IMR-90 (cell line): ENCODE measurements at places on chromosomes 16 and 17. TPM values are rescaled to one million over a fixed set of nuclear protein-coding genes. Genes with fewer than 3 reads are reported as not detected.

- no peak overlapping the region for H3K27ac ChIP-seq
- DNase-seq, result no peak
- H3K4me1 ChIP-seq, result no peaks in the 10 kb centered on the region
- no peak overlapping the region for H3K4me3 ChIP-seq
- no peaks in the 10 kb centered on the region for H3K36me3 ChIP-seq
These were observed 18.1 kb downstream of the SLC13A5 start for GRCh38 chr17:6695051-6695450.

- H3K36me3 ChIP-seq, result no peaks in the 10 kb centered on the region
- peaks cover 15% of the 10 kb centered on the region for H3K27me3 ChIP-seq
- H3K27ac ChIP-seq, result no peak overlapping the region
- no peak for DNase-seq
- peaks cover 11% of the 10 kb centered on the region for H3K4me1 ChIP-seq
These were observed 2.4 kb downstream of the SLC16A13 start for GRCh38 chr17:7038025-7038862.

DNA sequence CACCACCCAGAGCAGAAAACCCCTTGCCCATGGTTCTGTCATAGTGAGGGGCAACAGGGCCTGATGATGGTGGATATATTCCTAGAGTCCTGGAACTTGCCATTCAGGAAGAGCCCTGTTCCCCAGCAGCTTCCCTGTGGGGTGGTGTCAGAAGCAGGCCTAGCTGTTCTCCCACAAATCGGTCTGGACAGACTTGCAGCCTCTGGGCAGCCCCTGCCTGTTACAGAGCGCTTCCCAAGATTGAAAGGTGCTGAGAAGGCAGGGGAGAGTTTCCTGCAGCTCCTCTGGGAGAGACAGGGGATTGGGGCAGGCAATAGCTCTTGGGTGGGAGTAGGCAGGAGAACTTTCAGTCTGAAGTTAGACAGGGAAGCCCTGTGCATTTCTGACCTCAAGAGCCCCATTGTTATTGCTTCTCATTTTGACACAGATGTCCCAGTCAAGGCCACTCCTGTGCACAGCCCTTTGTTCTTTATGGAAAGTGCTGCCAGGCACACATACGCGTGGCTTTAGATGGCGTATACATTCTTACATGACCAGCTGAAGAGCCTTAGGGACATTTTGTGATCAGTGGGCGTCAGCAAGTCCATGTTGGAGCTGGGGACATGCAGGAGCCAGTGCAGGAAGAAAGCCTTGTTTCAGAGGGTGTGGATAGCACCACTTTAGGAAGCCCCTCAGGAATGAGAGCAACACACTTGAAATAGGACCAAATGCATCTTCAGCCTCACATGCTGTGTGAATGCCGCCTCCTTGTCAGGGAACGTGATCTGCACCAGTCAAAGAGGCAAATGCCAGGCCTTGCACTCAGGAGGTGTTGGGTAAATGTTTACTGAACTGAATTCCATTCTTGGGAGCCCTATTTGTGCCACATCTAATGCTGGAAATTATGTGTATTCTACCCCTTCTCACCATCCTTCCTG is 67.5 kb downstream of the GNAO1 start:
- H3K4me3 ChIP-seq, result no peak overlapping the region
- peaks cover 40% of the 10 kb centered on the region for H3K27me3 ChIP-seq
- no peak for DNase-seq

DNA sequence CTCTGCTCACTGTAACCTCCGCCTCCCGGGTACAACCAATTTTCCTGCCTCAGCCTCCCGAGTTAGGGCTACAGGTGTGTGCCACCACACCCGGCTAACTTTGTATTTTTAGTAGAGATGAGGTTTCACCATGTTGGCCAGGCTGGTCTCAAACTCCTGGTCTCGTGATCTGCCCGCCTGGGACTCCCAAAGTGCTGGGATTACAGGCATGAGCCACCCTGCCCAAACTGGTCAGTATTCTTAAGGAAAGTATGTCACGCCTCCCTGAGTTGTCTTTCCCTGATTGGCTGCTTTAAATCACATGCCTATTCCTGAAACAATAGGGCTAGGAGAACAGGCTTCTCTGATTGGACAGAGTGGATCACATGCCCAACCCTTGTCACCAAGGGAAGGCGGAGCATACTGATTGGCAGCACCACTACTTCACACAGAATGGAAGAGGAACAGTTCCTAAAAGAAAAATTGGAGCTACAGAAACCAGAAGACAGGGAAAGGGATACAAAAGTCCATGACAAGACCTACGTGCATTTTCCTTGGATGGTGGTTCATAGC is 17.6 kb upstream of the CYB5B start:
- H3K4me1 ChIP-seq, result peaks cover 8% of the 10 kb centered on the region
- H3K27ac ChIP-seq, result no peak overlapping the region
- no peak overlapping the region for H3K4me3 ChIP-seq
- H3K36me3 ChIP-seq, result no peaks in the 10 kb centered on the region

The CES5A gene
- not detected in 2 replicates for polyA plus RNA-seq

DNA sequence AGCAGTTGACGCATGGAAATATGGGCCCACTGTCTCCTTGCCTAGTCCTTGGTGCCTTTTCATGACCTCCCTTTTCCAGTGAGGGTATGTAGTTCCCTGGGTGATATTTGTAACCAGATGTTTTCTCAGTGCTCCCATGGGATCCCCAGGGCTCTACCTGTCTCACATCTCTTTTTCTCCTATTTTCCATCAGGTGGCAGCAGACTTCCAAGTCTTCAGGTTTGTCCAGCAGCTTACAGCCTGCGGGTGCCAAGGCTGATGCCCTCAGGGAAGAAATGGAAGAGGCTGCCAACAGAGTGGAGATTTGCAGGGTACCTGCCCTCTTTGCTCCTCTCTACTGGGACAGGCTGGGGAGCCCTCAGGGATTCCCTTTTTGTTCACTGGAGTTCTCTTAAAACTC is 89.1 kb downstream of the ELAC2 start:
- H3K4me1 ChIP-seq, result peaks cover 3% of the 10 kb centered on the region; the same call in 1 of the 2 replicates
- DNase-seq, result no peak
- H3K4me3 ChIP-seq, result no peak overlapping the region
- no peak overlapping the region for H3K27ac ChIP-seq

DNA sequence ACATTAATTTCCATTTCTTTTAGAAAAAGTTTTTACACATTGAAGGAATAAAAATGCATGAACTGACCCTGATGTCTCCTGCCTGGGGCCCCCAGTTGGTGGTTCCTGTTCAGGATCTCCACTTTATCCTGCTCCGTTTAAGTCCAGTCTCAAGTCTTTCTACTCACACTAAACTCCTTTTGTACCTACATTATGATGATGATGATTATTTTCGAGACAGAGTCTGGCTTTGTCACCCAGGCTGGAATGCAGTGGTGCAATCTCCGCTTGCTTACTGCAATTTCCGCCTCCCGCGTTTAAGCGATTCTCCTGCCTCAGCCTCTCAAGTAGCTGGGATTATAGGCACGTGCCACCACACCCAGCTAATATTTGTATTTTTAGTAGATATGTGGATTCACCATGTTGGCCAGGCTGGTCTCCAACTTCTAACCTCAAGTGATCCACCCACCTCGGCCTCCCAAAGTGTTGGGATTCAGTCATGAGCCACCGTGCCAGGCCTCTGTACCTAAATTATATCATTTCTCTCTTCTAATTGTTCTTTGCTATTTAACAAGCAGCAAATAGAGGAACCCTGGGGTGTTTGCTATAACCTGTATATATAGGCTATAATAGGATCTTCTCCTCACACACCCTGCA is 2.2 kb upstream of the FOXK2 start:
- no peaks in the 10 kb centered on the region for H3K27me3 ChIP-seq
- H3K4me3 ChIP-seq, result no peak overlapping the region
- H3K4me1 ChIP-seq, result peaks cover 3% of the 10 kb centered on the region; the same call in 1 of the 2 replicates

DNA sequence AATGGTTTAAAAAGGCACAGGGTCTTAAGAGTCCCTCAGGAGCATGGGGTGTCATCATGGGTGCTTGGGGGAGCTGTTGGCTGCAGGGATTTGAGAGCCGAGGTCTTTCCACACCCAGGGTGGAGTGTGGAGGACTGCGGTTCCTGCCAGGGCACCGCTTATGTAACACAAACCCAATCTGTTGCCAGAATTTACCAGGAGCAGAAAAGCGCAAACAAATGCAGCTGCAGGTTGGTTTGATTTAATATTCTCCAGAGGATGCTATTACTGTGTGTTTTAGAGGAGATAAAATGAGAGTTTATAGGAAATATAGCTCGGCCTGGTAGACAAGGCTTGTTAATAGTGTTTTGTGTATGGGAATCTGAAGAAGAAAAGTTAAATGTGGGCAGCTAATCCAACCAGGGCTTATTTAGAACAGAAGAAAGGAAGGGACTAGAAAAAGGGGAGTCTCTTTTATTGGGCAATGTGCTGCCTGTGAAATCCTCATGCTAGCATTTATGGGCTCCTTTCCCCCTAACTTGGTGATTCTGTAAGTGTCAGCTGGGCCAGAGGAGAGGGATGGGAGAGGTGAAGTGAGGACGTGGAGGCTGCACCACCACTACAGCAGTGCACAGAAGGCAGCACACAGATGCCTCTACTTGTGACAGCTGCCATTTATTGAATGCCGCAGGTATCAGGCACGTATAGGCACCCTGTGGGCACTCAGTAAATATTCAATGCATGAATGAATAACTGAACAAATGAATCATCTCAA is 174.7 kb downstream of the KATNIP start:
- peaks cover 15% of the 10 kb centered on the region for H3K36me3 ChIP-seq
- peaks cover 5% of the 10 kb centered on the region for H3K4me1 ChIP-seq

DNA sequence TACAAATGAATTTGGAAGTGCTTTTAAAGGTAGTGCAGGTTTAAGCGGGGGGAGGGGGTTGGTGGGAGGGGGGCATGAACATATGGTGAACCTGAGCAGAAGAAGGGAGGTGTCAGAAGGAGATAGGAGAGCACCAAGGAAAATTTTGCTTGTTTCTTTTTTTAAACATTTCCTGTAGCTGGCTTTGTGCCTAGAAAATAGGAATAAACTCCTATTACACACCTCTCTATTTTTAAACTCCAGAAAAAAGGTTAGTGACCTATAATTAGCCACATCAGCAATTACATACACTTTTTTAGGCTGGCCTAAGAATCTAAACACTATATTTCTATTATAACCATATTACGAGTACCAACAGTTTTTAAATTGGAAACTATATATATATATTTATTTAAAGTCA is 159.1 kb downstream of the SKAP1 start:
- peaks cover 23% of the 10 kb centered on the region for H3K27me3 ChIP-seq
- H3K36me3 ChIP-seq, result no peaks in the 10 kb centered on the region
- DNase-seq, result no peak
- H3K27ac ChIP-seq, result no peak overlapping the region

The ICAM2 gene
- 0.12 and 0.17 TPM in 2 replicates for polyA plus RNA-seq

GRCh38 chr17:75181608-75182318 is 996 bp downstream of the SUMO2 start:
- peaks cover 21% of the 10 kb centered on the region for H3K36me3 ChIP-seq
- peak overlapping the region; percentile 83 for H3K27ac ChIP-seq
- peak overlapping the region; percentile 98 for H3K4me3 ChIP-seq
- DNase-seq, result no peak
- no peaks in the 10 kb centered on the region for H3K4me1 ChIP-seq

The ZNHIT3 gene
- polyA plus RNA-seq, result 47.4 and 52.3 TPM in 2 replicates

DNA sequence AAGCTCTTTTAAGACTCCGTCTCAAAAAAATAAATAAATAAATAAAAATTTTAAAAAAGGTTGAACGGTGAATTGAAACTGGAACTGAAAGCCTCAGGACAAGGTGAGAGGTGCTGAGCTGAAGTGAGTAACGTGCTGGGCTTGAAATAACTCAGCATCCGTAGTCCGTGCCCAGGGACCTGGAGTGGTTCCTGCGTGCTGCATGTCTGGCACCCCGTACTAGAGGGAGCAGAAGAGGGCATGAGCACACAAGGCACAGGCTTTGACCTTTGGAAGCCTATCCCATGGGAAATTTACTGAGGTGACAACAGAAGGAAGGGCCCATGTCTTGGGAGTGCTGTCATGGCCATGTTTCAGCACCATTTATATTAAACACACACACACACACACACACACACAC is 4.5 kb upstream of the MEIOB start:
- peaks cover 38% of the 10 kb centered on the region for H3K27me3 ChIP-seq
- H3K4me3 ChIP-seq, result no peak overlapping the region
- H3K4me1 ChIP-seq, result no peaks in the 10 kb centered on the region
- no peak for DNase-seq
- H3K27ac ChIP-seq, result no peak overlapping the region

The G6PC1 gene
- not detected in 2 replicates for polyA plus RNA-seq

The CD300A gene
- not detected in 2 replicates for polyA plus RNA-seq

The KRT32 gene
- polyA plus RNA-seq, result 0.06 and 0.09 TPM in 2 replicates

GRCh38 chr16:73543970-73544599 is 496.2 kb upstream of the ZFHX3 start:
- DNase-seq, result no peak
- no peaks in the 10 kb centered on the region for H3K4me1 ChIP-seq
- peaks cover 7% of the 10 kb centered on the region; the same call in 1 of the 2 replicates for H3K27me3 ChIP-seq
- H3K36me3 ChIP-seq, result no peaks in the 10 kb centered on the region
- H3K4me3 ChIP-seq, result no peak overlapping the region
- no peak overlapping the region for H3K27ac ChIP-seq

DNA sequence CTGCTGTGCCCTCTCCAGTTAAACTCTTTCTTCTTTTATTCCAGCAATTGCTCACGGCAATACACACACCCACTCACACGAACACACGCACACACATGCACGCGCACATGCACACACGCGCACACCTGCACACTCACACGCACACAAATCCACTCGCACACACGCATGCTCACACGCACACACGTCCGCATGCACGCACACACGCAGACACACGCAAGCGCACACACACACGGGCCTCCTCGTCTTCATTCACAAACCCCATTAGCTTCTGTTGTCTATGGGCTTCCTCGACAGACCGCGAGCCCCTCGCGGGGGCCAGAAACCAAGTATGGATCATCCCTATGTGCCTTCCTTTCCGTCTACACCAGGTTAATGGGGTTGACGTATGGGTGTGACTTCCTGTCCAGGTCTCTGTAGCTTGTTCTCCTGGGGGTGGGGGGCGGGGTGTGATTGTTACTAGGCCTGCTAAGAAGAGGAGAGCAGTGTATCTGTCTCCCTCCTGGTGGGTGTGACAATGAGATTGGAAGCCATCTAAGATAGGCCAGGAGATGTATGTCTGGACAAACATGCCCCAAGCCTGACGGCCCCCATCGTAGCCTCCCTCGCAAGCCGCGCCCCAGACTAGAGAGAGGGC is 670 bp upstream of the CTF1 start:
- peaks cover 23% of the 10 kb centered on the region for H3K4me1 ChIP-seq
- H3K4me3 ChIP-seq, result peak overlapping the region; percentile 62
- DNase-seq, result no peak
- H3K36me3 ChIP-seq, result peaks cover 6% of the 10 kb centered on the region; the same call in 1 of the 2 replicates
- peak overlapping the region; percentile 99 for H3K27ac ChIP-seq

DNA sequence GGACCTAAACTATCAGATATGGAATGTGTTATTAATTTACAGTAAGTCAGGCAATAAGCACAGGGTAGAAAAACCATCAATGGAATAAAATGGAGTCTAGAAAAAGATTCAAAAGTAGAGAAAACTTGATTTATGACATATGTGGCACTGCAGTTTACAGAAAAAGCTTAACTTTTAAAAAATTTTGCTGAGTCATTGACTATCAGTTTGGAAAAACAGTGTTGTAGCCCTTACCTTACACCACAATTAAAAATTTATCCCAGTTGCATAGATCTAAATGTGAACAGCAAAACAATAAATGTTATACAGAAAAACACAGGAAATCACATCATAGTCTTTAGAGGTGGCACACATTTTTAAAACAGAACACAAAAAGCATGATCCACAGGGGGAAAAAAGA is 108.5 kb downstream of the USP22 start:
- no peak overlapping the region for H3K4me3 ChIP-seq
- no peak overlapping the region for H3K27ac ChIP-seq
- H3K27me3 ChIP-seq, result no peaks in the 10 kb centered on the region; the same call in 1 of the 2 replicates
- no peak for DNase-seq
